ENCODE measurements at places on chromosomes 16 and 17.

GRCh38 chr16:49660626-49661025 is 195.3 kb downstream of the ZNF423 start:
- DNase-seq: peak; percentile 2

- DNase-seq: no peak
Measured at GRCh38 chr16:50697881-50698767, 4.7 kb downstream of the NOD2 start.

DNA sequence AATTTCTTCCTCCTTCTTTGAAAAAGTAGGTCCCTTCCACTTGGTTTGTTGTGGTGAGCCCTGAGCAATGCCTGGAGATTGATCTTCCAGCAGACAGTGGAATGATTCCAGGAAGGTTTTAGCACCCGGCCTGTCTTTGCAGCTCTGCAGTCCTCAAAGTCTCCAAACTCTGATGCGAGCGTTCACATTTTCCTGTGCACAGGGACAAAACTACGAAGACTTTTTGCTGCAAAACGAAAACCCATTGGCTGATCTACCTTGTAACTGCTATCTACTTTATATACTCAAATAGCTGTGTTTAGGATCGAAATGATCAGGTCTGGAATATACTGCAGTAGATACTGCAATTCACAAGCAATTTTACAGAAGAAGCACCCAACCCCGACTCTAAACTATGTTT is 21.7 kb downstream of the G6PC1 start:
- DNase-seq: no peak

DNA sequence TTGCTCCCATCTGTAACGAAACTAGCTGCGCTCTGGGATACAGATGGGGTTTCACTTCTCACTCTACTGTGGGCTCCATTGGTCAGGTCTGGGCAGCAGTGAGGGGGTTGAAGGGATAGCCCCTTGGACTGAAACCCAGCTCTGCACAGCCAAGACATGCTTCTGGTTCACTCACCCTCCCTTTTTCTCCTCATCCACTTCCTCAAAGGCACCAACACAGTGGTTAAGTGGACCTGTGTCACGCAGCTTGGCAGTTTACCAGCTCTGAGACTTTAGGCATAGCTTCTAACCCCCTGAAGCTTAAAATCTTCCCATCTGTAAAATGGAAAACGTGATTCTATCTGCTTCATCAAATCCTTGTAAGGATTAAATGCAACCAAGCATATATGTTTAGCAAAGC is 11.5 kb upstream of the KRT38 start:
- DNase-seq: no peak

- DNase-seq: no peak
Measured at GRCh38 chr17:72565758-72566157, 444.9 kb downstream of the SOX9 start.

GRCh38 chr17:65532101-65532890 is 29.2 kb downstream of the AXIN2 start:
- DNase-seq: no peak

DNA sequence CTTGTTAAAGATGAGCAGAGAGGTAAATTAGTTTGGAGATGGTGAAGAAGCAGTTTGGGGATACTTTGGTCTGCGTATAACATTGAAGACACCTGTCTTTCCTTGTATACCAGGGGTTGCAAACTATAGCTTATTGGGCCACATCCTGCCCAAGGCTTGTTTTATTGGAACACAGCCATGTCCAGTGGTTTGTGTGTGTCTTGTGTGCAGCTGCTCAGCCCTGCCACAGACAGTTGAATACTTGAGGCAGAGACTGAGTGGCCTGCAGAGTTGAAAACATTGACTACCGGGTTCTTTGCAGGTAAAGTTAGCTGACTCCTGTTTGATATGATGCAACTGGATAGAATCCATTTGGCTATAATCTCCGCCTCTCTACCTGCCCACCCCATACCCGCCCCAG is 224.4 kb downstream of the PRKCA start:
- no peak for DNase-seq

DNA sequence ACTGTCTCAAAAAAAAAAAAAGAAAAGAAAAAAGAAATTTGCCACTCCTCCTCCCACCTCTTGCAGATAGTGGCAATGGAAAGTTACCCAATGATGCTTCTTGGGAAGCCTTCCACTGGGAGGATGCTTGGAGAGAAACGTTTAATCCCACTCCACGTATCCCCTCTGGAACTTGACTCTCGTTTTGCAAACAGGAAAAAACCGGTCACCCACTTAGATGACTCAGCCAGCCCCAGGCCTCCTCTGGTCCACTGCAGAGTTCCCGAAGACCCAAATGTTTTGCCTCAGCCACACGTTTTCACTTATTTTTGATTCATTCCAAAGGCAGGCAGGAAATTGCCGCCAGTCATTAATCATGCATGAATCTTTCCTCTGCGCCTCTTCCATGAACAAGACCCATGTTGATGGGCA is 9.3 kb upstream of the TNFRSF17 start:
- no peak for DNase-seq

DNA sequence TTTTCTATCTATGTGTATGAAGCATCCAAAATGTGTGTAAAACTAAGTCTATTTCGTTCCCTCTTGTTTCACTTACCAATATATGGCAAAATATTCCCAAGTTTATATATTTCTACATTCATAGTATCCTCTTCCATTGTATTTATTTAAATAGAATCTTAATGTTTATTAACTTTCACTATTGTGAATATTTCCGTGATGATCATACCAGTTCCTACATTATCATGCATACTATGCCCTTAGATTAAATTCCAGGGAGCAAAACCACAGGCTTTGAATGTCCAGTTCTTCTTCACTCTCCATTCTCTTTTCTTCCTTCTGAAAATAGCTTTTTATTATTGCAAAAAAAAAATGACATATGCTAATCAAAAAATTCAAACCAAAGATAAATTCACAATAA is 4.0 kb downstream of the MAP2K6 start:
- DNase-seq: no peak

- DNase-seq: no peak
Measured at GRCh38 chr17:28997806-28998205, 8.0 kb downstream of the SEZ6 start.

- DNase-seq: no peak
Measured at GRCh38 chr17:63932721-63933120, 590 bp upstream of the CD79B start.

- DNase-seq: no peak
Measured at GRCh38 chr17:10155371-10156076, 42.9 kb downstream of the GAS7 start.

DNA sequence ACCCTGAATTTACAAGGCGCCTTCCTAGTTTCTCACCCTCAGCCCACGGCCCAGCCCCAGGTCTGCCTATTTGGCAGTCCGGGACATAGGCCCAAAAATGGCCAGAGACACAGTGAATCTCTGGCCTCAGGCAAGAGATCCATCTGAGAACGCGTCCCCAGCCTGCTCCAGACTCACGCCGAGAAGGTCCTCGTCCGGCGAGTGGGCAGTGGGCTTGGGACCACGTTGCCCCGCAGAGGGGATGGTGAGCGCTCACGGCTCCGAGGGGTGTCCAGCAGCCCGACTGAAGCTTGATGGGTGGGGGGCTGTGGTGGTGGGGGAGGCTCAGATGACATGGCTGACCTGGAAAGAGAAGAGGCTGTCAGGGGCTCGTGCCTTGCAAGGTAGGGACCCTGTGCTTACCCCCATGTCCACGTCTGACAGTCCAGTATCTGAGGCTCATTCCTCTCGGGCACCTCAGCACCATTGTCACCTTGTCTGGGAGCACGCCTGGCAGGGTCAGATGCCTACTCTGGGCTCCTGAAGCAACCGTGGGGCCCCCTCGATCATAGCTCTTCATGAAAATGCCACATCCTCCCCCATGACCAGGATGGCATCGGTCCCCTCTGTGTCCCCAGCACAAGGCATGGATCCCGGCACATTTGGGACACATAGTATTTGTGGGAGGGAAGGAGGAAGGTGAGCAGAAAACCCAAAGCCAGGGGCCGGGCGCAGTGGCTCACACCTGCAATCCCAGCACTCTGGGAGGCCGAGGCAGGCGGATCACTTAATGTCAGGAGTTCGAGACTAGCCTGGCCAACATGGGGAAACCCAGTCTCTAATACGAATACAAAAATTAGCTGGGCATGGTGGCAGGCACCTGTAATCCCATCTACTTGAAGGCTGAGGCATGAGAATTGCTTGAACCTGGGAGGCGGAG is 9.6 kb downstream of the CARHSP1 start:
- DNase-seq: no peak

DNA sequence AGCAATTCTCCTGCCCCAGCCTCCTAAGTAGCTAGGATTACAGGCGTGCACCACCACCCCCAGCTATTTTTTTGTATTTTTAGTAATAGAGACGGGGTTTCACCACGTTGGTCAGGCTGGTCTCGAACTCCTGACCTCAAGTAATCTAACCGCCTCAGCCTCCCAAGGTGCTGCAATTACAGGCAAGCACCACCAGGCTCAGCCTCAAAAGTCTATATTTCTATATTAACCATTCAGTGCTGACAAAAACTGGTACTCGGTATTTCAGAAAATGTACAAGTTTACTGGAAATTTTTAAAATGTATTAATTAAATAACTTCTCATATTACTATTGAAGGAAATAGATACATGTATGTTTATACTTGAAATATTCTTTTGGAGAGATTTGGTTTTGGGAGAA is 1.4 kb upstream of the HEXD start:
- DNase-seq: no peak

GRCh38 chr16:48609652-48610029 is 339 bp downstream of the N4BP1 start:
- DNase-seq: no peak

DNA sequence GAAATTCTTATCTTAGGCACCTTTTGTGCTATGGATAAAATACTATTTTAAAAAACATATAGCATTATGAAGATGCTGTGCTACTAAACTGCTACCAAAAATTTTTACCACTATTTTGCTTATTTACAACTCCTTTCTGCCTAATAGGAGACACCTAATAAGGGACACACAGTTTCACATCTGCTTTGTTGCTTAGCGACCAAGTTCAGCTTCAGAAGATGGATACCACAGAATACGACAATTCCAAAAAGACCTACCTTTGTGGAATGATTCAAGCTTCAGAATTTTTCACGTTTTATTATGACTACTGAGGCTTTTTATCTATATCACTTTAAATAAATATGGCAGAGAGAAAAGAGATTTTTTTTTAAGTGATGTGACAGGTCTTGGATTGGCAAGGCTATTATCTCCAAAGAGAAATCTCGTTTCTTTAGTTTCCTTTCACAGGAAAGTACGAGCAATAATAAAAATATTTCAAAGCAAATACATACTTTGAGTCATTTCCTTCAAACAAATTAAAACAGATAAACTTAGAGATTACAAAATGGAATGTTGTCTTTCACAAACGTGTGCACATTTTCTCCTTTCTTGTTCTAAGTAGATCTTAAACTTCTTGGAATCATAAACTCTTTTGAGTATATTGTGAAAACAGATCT is 35.4 kb downstream of the SPAG9 start:
- peak; percentile 9 for DNase-seq

DNA sequence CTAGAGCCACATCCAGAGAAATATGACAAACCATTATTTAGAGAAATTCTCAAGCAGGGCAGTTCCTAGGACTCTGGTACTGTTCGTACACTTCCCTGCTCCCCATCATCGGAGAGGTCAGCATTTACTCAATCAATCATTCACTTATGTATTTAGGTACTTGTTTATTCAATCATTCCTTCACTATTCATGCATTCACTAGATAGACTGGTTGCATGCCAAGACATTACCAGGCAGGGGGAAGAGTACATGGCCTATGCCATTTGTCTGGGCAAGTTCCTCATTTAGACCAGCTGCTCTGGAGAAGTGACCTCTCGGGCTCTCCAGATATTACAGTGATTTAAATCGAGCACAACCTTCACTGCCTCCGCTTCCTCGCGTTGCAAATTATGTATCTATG is 603.4 kb downstream of the KCNJ2 start:
- DNase-seq: no peak

GRCh38 chr16:78689028-78689427 is 589.6 kb downstream of the WWOX start:
- DNase-seq: no peak

- no peak for DNase-seq
Measured at GRCh38 chr17:51270636-51271035, 10.3 kb downstream of the UTP18 start.

DNA sequence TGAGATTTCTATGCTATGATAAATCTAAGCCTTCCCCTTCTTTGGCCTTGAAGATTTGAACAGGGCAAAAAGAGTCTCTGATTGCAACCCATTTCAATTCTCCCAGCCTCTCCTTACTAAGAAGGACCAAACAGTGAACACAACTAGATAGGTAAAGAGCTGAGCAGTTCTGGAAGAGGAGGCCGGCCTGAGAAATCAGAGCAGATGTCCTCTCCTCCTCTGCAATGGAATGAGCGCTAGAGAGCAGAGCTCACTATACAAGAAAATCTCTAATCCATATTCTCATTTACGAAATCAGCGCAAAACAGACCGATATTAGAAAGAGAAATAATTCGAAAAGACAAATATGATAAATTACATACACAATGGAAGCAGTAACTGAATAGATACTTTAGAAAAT is 124.2 kb downstream of the CDK5R1 start:
- DNase-seq: no peak

- DNase-seq: no peak
Measured at GRCh38 chr17:6254036-6254435, 180.9 kb downstream of the AIPL1 start.

GRCh38 chr17:45314741-45315647 is 1.8 kb downstream of the MAP3K14 start:
- DNase-seq: no peak

GRCh38 chr17:8162233-8162996 is at the start of gene VAMP2:
Gene VAMP2 (minus strand): TSS chr17:8162948. CDS start chr17:8162879, 69 bp downstream.
- DNase-seq: peak; percentile 76

DNA sequence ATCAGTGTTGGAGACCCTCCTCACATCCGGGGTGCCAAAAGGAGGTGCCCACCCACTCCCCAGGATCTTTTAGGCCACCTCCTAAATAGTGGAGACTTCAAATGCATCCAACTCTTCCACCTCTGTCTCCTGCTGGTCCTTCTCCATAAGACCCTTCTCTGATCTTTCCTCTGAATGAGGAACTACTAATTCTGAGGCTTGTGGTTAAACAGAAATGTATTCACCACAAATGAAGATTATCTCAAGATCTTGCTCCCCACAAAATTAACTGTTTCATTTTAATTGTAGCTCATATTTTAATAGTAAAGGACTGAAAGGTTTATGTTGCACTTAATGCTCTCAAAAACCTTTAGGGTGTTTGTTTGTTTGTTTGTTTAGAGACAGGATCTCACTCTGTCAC is 34.1 kb downstream of the TLE7 start:
- DNase-seq: no peak

GRCh38 chr17:27339836-27340550 is 46.1 kb downstream of the WSB1 start:
- peak; percentile 62 for DNase-seq

DNA sequence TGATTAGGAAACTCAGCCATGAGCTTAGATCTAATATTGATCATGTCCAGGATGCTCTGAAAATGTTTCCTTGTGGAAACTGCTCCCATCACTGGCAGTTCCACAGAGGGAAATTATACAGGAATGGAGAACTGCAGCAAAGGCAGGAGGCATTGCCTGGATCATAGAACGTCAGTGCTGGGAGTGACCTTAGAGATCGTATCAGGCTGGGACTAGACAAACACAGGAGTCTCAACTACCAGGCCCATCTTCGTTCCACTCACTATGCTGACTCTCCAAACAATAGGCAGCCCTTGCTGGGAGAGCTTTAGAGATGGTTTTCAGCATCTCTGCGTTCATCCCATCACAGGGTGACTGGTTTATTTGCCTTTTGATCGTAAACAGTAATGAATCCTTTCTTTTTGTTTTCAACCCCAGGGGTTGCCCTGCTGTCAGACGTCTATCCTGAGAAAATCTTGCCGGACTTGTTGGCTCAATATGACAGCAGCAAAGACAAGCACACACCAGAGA is 130.3 kb downstream of the TANGO6 start:
- DNase-seq: no peak
